ENCODE measurements at places on chromosomes 3 and 15.

DNA sequence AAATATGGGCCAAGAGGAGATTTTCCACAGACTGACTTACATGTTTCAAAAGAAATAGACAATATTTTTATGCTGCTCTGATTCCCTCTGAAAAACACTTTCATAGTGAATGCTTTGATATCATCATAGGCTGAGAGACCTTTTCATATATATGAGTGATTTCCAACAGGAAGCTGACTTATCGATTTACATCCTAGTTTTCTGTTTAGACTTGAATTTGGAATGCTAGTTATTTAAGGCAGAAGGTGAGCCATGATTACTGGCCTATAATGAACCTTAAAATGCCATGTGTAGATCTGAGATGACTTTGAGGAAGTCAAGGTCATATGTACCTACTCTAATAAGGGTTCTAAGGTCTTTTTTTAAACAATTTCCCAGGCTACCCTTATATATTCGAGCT lies 1126.1 kb downstream of the ROBO1 start:
- no peak for DNase-seq

DNA sequence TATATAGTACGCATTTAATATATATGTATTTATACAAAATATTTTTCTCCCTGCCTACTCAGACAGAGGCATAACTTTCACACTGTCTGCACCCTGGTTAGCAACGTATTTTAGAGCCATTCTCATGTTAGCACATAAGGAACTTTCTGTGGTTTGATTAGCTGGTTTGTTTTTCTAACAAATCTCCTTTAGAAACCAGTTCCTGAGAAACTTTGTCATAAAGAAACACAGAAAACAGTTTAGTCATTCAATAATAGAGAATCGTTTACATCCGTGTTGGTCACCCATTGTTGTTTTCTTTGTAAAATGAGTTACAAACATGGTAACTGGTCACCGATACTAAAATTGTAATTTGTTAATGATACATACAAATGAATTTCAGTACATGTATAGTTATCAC lies 5.9 kb upstream of the NGRN start:
- DNase-seq, result no peak

- no peak for DNase-seq
Measured at GRCh38 chr3:15768421-15769255, 29.1 kb downstream of the ANKRD28 start.

GRCh38 chr3:2543247-2543646 lies 444.6 kb downstream of the CNTN4 start:
- no peak for DNase-seq

DNA sequence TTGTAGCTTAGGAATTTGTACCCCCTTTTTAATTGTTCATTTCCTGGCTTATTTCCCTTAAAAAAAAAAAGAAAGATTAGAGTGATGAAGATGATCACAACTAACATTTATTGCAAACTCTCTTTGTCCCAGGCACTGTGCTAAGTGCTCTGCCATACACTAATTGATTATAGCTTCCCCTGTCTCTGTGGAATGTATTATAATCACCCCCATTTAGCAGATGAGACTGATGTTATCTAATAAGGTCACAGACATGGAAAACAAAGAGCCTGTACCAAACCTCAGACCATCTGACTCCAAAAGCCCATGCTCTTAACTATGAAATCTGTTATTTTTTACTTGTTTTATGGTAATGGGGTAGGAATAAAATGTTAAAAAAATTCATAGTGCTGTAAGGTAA lies 53.1 kb downstream of the TRAK1 start:
- DNase-seq, result no peak

DNA sequence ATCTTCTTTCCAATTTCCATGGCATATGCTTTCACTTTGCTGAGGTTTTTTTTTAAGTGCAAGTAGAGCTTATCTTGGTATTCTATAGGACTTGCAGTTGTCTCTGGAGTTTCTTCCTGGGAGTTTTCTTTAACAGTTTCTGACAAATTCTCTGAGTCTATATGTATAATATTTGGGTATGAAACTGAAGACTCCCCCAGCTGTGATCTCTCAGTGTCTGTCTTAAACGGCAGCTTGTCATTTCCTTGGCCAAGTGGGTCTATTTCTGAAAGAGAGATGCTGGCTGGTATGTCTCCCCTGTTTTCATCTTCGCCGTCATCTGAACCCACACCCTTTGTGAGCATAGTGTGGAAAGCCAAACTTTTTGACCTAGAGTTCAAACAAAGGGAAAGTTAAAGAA lies 73.3 kb upstream of the PTX3 start:
- DNase-seq, result no peak

- DNase-seq, result no peak
Measured at GRCh38 chr15:51025454-51025846, 69.3 kb downstream of the TNFAIP8L3 start.

GRCh38 chr3:9347081-9347480 lies 15.8 kb upstream of the THUMPD3 start:
- DNase-seq, result no peak

GRCh38 chr3:10502185-10502880 lies 3.1 kb downstream of the ATP2B2 start:
- DNase-seq, result no peak

Data from femur (tissue), 1 donor.